Fibroblast of skin of right biceps (primary cell): ENCODE measurements at places on chromosomes 3 and 15.
A peak's percentile ranks its signal among the peaks of the same experiment; 100 is the strongest.

DNA sequence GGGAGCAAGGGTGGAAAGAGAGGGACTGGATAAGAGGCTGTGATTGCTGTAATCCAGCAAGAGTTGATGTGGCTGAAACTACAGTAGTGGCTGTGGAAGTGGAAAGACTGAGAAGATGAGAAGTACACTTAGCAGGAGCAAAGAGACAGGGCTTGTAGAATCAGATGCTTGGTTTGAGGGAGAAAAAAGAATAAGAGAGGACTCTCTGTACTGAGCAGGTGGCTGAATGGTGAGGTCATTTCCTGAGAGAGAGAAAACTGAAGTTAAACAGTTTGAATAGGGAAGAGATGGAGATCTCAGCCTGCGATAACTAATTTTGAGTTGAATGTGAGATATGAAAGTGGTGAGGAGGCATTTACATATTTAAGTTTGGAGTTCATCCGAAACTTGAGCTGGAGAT lies 95.8 kb upstream of the SLC25A36 start:
- no peak for DNase-seq

- no peak for DNase-seq
Measured at GRCh38 chr3:181752202-181752671, 40.5 kb downstream of the SOX2 start.

DNA sequence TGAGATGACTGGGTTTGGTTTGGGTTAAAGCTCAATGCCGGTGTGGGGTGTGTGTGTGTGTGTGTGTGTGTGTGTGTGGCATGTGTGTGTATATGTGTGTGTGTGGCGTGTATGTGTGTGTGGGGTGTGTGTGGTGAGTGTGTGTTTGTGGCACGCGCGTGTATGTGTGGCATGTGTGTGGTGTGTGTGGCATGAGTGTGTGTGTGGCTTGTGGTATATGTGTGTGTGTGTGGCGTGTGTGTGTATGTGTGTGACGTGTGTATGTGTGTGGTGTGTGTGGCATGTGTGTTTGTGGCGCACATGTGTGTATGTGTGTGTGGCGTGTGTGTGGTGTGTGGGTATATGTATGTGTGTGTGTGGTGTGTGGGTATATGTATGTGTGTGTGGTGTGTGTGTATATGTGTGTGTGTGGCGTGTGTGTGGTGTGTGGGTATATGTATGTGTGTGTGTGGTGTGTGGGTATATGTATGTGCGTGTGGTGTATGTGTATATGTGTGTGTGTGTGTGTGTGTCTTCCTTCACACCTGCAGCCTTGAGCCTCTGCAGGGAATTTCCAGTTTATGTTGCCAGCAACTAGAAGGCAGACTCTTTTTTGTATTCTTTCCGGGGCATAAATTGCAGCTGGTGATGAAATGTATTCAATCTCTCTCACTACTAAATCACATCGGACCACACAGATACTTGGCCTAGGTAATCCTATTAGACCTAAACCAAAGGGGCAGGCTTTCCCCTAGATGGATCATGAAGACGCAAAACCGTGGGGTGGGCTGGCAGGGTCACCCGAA lies 34.8 kb downstream of the CHRD start:
- no peak for DNase-seq

- DNase-seq: peak; percentile 15
Measured at GRCh38 chr3:138112362-138112761, 3.0 kb downstream of the DZIP1L start.

DNA sequence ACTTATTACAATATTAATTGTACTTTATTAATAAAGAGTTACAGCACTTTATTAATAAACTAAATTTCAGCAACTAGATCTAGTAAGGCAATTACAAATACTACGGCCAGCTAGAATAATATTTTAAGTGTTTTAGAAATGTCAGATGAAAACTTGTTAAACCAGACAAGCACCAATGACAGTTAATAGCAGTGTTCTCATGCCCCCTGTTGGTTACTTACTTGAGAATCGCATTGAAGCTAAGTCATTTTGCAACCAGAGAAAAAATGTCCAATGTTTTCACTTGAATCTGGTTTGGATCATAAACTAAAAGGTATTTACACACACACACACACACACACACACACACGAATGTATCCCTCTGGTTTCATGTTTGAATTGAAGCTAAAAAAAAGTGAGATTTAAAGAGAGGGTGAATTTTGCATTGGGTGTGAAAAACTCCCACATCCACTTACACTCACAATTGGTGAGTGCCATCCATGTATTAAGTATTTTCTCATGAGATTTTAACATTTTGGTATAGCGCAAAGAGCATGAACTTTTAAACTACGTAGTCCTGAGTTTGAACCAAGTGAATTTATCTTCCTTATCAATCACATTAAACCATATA lies 347.7 kb downstream of the ZBBX start:
- DNase-seq: peak; percentile 57
